ENCODE measurements at places on chromosomes 16 and 17. TPM values are rescaled to one million over a fixed set of nuclear protein-coding genes. Genes with fewer than 3 reads are reported as not detected.

GRCh38 chr16:24853830-24854229 is 8.1 kb downstream of the SLC5A11 start:
- no peak for DNase-seq

GRCh38 chr17:80737106-80738019 is 192.7 kb downstream of the RPTOR start:
- DNase-seq: no peak

GRCh38 chr16:12760819-12761611 is 42.7 kb downstream of the CPPED1 start:
- no peak for DNase-seq

GRCh38 chr16:66204756-66205155 is 161.7 kb upstream of the CDH5 start:
- no peak for DNase-seq

Gene KRTAP29-1
- not detected for polyA plus RNA-seq
